ENCODE measurements at places on chromosomes 7 and 10.

- no peak for ATAC-seq
Observed at GRCh38 chr10:89392974-89393373, 551 bp downstream of the IFIT1 start.

- no peak for ATAC-seq
Observed at GRCh38 chr7:51451751-51452476, 135.3 kb upstream of the COBL start.

DNA sequence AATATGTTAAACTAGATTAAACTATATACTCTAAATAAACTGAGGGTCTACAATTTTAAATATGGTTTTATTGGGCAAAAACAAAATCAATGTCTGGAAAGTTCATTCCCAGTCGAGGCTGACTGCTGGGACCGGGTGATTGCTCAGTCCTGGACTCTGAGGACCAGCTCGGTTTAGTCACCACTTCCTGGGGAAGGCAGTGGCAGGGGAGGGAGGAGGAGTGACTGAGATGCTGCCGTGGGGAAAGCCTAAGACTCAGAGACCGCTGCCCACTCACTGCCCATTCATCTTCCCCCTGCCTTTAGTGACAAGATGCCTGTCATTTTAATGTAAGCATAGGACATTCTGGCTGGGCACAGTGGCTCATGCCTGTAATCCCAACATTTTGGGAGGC lies 29.0 kb downstream of the ATOH7 start:
- no peak for ATAC-seq

GRCh38 chr10:486666-487322 lies 202.7 kb downstream of the DIP2C start:
- no peak for ATAC-seq

All from stimulated activated memory B cell treated with anti-CD40 and anti-IgM and Interleukin-4, amounts not matched to agents 10 μg/mL and 1 μg/mL and 100 μg/mL, for 72 hours (primary cell).